ENCODE measurements at places on chromosomes 11 and 22. TPM values are rescaled to one million over a fixed set of nuclear protein-coding genes. Genes with fewer than 3 reads are reported as not detected.

GRCh38 chr11:35292279-35292678 is 127.1 kb downstream of the SLC1A2 start:
- no peak for DNase-seq
- peaks cover 11% of the 10 kb centered on the region for H3K4me1 ChIP-seq
- no peaks in the 10 kb centered on the region for H3K27me3 ChIP-seq
- no peaks in the 10 kb centered on the region for H3K36me3 ChIP-seq
- H3K4me3 ChIP-seq = no peak overlapping the region
- no peak overlapping the region for H3K27ac ChIP-seq

DNA sequence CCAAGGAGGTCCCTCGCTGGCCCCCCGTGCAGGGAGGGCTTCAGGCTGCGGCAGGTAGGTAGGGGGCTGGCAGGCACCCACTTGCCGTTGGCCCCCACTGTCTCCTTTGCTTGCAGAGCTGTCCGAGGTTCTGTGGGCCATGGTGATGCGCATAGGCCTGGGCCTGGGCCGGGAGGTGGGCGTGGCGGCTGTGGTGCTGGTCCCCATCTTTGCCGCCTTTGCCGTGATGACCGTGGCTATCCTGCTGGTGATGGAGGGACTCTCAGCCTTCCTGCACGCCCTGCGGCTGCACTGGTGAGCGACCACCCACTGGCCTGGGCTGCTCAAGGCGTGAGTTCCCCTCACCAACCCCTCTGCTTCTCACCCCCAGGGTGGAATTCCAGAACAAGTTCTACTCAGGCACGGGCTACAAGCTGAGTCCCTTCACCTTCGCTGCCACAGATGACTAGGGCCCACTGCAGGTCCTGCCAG is 11.6 kb downstream of the TCIRG1 start:
- H3K4me3 ChIP-seq = no peak overlapping the region
- DNase-seq = no peak
- no peak overlapping the region for H3K27ac ChIP-seq
- H3K4me1 ChIP-seq = no peaks in the 10 kb centered on the region
- no peaks in the 10 kb centered on the region for H3K27me3 ChIP-seq

DNA sequence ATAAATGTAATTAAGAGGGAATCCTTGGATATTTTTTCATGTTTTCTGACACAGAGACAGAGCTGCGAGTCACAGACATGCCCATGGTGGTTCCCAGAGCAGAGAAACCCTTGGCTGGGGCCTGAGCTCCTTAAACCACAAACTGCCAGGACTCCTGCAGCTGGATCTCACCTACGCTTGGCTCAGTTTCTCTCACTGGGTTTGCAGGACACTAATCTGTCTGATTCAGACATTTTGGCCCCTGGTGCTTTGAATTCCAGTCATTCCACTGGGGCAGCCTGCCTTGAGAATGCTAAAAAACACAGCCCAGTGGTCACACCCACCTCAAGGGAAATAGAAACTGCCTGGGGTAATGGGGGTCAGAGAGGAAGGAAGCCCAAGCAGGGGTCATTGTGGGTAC is 122.6 kb downstream of the CCDC81 start:
- peak; percentile 67 for DNase-seq
- no peak overlapping the region for H3K4me3 ChIP-seq
- H3K27me3 ChIP-seq = no peaks in the 10 kb centered on the region
- no peak overlapping the region for H3K27ac ChIP-seq

DNA sequence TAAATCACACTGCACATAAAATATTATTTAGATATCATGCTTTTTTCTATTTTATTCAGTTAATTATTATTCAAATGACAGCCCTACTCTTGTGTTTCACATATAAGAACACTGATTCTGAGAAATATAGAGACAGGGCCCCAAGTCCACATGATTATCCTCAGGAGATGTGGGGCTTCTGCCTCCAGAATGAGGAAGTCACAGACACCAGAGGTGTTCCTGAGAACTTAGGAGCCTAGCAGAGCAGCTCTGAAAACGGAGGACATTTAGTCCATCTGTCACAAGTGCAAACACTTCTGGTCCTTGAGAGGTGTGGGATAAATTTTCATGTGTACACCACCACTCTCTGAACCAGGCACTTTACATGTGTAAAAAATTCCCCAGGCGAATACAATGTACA is 26.2 kb downstream of the TRIM66 start:
- H3K36me3 ChIP-seq = no peaks in the 10 kb centered on the region
- H3K27ac ChIP-seq = no peak overlapping the region
- no peaks in the 10 kb centered on the region for H3K27me3 ChIP-seq
- H3K4me3 ChIP-seq = no peak overlapping the region

DNA sequence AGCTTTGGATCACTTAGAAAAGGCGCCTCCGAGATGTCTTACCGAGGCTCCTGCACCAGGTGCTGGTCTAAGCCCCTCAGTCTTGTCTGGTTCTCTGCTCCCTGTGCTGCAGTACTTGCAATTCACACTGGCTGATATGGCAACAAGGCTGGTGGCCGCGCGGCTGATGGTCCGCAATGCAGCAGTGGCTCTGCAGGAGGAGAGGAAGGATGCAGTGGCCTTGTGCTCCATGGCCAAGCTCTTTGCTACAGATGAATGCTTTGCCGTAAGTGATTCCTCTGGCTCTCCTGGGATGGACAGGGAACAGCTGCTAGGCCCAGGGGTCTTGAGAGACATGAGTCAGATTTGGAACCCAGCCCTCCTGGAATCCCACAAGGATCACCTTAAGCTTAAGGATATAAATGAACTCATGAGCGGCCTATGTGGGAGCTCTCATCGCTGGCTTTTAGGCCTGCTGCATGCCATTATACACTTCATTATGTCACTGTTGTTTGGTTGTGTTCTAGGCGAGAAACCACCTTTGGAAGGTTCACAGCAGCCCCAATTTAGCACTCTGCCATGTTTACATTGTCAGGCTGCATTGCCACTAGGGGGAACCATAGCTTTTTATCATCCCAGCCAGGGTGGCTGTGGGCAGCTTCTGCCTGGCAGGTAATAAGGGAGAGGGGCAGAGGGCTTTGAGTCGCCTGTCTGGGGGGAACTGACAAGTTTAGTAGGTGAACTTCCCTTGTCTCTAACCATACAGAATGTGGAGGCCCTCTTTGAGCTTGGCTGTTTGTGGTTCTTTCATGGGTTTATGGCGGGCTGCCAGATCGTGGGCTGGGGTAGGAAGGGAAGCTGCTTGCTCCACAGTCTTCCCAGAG is 8.5 kb downstream of the ACAD8 start:
- H3K27ac ChIP-seq = no peak overlapping the region
- H3K36me3 ChIP-seq = peaks cover 45% of the 10 kb centered on the region
- H3K27me3 ChIP-seq = no peaks in the 10 kb centered on the region
- DNase-seq = no peak
- H3K4me3 ChIP-seq = no peak overlapping the region

Gene FAM83F
- total RNA-seq = not detected

GRCh38 chr11:44374001-44374400 is 64.1 kb upstream of the ALX4 start:
- H3K27ac ChIP-seq = no peak overlapping the region
- H3K27me3 ChIP-seq = no peaks in the 10 kb centered on the region
- no peaks in the 10 kb centered on the region for H3K4me1 ChIP-seq
- no peaks in the 10 kb centered on the region for H3K36me3 ChIP-seq
- no peak overlapping the region for H3K4me3 ChIP-seq

Gene NLRP6
- total RNA-seq = not detected

Gene SLC22A12
- total RNA-seq = not detected

DNA sequence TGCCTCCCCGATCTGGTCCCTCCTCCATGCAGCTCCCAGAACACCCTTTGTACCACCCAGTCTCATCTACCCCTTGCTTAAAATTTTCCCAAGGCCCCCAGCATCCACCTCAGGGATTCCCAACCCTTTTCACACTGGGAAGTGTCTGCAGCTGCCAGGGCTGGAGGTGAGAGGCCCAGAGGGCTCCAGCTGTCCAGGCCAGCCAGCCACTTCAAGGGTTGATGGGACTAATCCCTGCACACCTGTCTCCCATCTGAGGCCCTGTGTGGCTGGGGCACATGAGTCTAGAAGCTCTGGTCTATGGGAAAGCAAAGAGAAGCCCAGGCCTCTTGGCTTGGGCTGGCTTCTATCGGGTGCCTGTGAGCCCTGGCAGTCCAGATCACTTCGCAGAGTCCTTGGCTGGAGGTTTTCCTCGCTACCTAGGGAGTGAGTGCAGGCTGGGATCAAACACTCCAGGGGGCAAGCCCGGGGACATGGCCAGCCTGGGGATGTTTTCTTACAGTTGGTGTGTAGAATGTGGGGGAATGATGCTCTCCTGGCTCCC is 41.1 kb upstream of the TPBGL start:
- no peaks in the 10 kb centered on the region for H3K4me1 ChIP-seq
- no peaks in the 10 kb centered on the region for H3K36me3 ChIP-seq
- peaks cover 68% of the 10 kb centered on the region for H3K27me3 ChIP-seq
- H3K4me3 ChIP-seq = no peak overlapping the region
- DNase-seq = no peak

DNA sequence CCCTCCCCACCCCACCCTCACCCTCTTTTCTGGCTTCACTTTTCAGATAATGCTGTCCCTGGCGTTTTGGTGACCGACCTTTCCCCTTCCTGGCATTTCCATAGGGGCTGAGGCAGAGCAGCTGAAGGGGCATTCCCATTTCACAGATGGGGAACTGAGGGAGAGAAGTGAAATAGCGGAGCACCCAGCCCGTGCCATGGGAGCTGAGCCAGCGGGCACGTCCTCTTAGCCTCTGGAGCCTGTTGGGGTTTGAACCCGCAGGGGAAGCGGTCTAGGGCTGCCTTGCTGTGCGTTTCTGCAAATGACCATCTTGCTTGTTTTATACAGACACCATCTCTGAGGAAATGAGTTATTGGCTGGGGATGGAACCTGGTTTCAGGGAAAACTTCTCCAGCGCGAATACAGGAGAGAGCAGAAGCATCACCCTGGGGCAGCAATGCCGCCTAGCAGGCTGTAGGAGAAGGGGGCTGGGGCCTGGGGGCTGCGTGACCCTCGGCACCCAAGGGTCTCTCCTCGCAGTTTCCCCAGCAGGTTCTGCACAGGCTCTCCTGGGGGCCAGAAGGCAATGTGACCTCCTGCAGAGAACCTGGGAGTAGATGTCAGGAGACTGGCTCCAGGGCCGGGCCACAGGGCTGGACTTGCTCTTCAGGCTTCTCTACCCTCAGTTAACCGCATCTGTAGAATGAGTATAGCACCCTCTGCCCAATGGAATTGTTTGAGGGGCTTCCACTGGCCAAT is 1.5 kb downstream of the PTPRJ start:
- H3K36me3 ChIP-seq = no peaks in the 10 kb centered on the region
- peaks cover 19% of the 10 kb centered on the region for H3K4me1 ChIP-seq
- peak overlapping the region; percentile 96 for H3K4me3 ChIP-seq
- no peaks in the 10 kb centered on the region for H3K27me3 ChIP-seq
- H3K27ac ChIP-seq = peak overlapping the region; percentile 4

Gene SCUBE2
- 0.72 TPM for total RNA-seq

DNA sequence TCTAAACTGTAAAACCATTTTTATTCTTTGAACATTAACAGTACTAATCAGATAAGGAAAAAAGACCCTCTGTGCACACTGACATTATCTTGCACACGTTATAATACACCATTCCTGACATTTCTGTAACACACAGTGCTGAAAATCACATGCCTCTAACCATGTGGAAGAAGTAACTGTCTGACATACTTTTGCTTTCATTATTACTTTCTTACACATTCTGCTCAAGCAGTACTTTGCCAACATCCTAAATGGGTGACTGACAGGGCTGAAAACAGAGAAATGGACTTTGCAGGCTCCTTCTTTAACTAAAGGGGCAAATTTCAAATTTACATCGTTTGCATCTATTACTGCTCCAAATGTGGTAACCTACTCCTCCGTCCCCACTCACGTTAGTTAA is 22.8 kb upstream of the TP53AIP1 start:
- no peak overlapping the region for H3K27ac ChIP-seq
- no peak for DNase-seq
- peaks cover 16% of the 10 kb centered on the region for H3K36me3 ChIP-seq
- H3K4me3 ChIP-seq = no peak overlapping the region
- H3K4me1 ChIP-seq = no peaks in the 10 kb centered on the region
- H3K27me3 ChIP-seq = no peaks in the 10 kb centered on the region

Gene DERL3
- total RNA-seq = 0.18 TPM

Gene TENM4
- 9.0 TPM for total RNA-seq

DNA sequence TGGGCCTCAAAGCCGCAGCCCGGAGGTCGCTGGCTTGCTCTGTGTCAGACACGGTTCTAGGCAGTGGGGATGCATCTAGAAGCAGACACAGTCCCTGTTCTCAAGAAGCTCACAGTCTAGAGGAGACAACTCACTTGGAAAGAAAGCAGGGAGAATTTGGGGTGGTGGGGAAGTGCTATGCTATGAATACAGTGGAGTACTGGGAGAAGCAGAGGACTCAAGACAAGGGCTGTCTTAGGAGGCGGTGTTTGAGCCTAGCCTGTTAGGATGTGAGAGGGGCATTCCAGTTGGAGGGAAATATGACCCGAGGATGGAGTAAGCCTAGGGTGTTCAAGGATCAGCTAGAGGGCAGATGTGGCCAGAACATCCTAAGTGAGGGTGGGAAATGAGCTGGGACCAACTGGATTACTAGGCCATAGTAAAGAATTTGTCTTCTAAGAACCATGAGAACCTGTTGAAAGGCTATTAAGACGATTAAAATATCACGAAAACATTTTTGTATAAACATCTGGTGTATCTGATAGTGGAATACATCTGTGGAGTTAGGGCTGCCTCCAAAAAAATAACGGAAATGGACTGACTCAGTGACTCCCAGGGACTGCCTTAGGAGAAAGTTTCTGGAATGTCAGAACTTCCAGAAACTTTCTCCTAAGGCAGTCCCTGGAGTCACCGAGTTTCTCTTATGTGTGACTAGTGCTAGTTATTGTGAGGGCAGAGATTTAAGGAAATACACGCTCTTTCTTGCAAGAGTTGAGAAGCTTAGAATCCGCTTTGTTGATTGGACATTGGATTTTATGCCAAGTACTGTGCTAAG is 1.1 kb upstream of the PITPNB start:
- H3K4me1 ChIP-seq = peaks cover 5% of the 10 kb centered on the region
- peaks cover 6% of the 10 kb centered on the region for H3K36me3 ChIP-seq
- peak overlapping the region; percentile 69 for H3K4me3 ChIP-seq
- H3K27me3 ChIP-seq = no peaks in the 10 kb centered on the region

GRCh38 chr11:69913591-69914285 is 94.5 kb upstream of the FGF3 start:
- no peaks in the 10 kb centered on the region for H3K36me3 ChIP-seq
- H3K27me3 ChIP-seq = peaks cover 3% of the 10 kb centered on the region
- H3K4me3 ChIP-seq = no peak overlapping the region
- no peak overlapping the region for H3K27ac ChIP-seq
- H3K4me1 ChIP-seq = peaks cover 7% of the 10 kb centered on the region

- H3K27me3 ChIP-seq = no peaks in the 10 kb centered on the region
- no peak overlapping the region for H3K4me3 ChIP-seq
- no peaks in the 10 kb centered on the region for H3K4me1 ChIP-seq
- DNase-seq = no peak
- no peak overlapping the region for H3K27ac ChIP-seq
Measured at GRCh38 chr11:75955443-75955842, 140.4 kb downstream of the UVRAG start.
